ENCODE measurements at places on chromosomes 11 and 22. TPM values are rescaled to one million over a fixed set of nuclear protein-coding genes. Genes with fewer than 3 reads are reported as not detected.
A peak's percentile ranks its signal among the peaks of the same experiment; 100 is the strongest.

Gene CHEK1
- 21.2 TPM for polyA plus RNA-seq

DNA sequence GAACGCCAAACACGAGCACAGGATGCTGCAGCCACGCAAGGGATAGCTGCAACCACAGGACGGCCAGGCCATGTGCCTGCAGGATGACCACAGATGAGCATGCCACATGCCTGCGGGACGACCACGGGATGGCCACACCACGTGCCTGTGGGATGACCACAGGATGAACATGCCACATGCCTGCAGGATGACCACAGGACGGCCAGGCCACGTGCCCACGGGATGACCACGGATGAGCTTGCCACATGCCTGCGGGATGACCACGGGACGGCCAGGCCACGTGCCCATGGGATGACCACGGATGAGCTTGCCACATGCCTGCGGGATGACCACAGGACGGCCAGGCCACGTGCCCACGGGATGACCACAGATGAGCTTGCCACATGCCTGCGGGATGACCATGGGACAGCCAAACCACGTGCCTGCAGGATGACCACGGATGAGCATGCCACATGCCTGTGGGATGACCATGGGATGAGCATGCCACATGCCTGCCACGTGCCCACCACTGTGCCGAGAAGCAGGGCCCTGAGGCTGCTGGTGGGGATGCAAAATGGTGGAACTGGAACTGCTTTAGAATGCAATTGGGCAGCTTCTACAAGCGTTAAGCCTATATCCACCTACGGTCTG lies 12.8 kb upstream of the MOB2 start:
- no peak overlapping the region for H3K27ac ChIP-seq
- no peak overlapping the region for H3K4me3 ChIP-seq
- H3K4me1 ChIP-seq = peaks cover 14% of the 10 kb centered on the region
- no peak for DNase-seq
- H3K27me3 ChIP-seq = no peaks in the 10 kb centered on the region
- no peaks in the 10 kb centered on the region for H3K36me3 ChIP-seq

DNA sequence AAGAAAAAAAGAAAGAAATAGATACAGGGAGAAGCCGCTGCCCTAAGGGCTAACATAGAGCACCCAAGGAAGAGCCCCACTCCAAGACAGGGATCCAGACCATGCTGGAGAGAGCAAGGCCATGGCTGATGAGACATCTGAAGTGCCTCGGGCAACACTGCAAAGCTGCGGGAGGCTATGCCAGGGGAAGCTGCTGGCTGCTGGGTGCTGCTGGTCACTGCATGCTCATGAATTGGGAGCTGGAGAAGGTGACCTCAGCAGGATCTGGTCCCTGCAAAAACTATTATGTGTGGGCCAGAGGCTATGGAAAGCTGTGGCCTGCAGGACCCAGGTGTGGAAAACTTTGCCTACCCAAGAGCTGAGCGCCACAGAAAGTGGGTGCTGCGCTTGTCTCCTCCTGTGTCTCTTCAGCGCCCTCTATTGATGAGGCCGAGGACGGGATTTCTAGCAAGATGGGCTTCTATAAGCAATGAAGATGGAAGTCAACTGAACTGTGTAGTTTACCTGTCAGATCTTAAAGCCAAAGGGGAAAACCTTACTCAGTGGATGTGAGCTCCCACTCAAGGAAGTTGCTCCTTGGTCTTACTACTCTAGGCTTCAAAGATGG lies 17.3 kb upstream of the SLC29A2 start:
- no peaks in the 10 kb centered on the region for H3K4me1 ChIP-seq
- H3K36me3 ChIP-seq = no peaks in the 10 kb centered on the region

GRCh38 chr22:26643418-26644100 lies 13.8 kb upstream of the MIAT start:
- peaks cover 60% of the 10 kb centered on the region for H3K4me1 ChIP-seq
- no peak overlapping the region for H3K27ac ChIP-seq
- peaks cover 37% of the 10 kb centered on the region for H3K27me3 ChIP-seq
- H3K36me3 ChIP-seq = no peaks in the 10 kb centered on the region

DNA sequence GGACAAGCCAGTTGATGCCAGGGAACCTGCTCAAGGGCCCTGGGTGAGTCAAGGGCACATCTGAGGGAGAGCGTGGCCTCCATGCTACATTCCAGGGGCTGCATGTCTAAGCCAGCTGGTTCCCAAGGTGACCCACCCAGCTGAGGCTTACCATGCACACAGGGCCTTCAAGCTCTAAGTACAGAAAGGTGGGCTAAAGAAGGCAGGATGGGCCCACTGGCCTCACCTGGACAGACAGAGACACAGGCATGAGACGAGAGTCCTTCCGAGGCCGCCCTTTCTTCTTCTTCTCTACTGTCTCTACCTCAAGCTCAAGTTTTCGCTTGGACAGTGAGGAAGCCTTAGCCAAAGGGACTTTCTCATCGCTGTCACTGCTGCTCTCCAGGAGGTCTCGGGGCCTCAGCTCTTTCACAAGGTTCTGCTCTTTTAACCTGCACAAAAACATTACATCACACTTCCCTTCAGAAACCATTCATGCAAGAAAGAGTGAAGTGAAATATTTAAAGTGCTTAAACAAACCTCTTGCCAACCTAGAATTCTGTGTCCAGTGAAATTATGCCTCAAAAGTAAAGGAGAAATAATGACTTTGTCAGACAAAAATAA lies 69.9 kb downstream of the HIRA start:
- H3K4me1 ChIP-seq = no peaks in the 10 kb centered on the region
- H3K27me3 ChIP-seq = no peaks in the 10 kb centered on the region
- DNase-seq = no peak
- peaks cover 3% of the 10 kb centered on the region for H3K36me3 ChIP-seq
- H3K4me3 ChIP-seq = no peak overlapping the region

DNA sequence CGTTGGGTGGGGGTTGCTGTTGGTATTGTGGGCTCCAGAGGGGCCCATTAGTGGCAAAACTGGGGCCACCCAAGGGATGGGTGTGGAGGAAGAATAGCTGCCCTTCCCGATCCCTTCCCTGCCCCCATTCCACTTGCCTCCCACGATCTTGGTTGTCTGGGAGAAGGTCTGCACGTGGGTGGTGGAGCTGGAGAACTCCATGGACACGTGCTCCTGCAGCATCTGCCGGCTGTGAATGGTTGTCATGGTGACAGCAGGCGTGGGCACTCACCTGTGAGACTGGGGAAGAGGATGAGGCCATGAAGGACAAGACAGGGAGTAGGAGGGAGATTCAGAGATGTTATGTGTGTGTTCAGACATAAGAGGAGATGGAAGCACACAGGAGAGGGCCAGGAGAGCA lies 2.0 kb downstream of the IGSF22 start:
- H3K27ac ChIP-seq = no peak overlapping the region
- no peaks in the 10 kb centered on the region for H3K4me1 ChIP-seq
- no peak for DNase-seq

Gene PRAME
- not detected for polyA plus RNA-seq

Gene TRIM5
- polyA plus RNA-seq = 58.0 TPM

DNA sequence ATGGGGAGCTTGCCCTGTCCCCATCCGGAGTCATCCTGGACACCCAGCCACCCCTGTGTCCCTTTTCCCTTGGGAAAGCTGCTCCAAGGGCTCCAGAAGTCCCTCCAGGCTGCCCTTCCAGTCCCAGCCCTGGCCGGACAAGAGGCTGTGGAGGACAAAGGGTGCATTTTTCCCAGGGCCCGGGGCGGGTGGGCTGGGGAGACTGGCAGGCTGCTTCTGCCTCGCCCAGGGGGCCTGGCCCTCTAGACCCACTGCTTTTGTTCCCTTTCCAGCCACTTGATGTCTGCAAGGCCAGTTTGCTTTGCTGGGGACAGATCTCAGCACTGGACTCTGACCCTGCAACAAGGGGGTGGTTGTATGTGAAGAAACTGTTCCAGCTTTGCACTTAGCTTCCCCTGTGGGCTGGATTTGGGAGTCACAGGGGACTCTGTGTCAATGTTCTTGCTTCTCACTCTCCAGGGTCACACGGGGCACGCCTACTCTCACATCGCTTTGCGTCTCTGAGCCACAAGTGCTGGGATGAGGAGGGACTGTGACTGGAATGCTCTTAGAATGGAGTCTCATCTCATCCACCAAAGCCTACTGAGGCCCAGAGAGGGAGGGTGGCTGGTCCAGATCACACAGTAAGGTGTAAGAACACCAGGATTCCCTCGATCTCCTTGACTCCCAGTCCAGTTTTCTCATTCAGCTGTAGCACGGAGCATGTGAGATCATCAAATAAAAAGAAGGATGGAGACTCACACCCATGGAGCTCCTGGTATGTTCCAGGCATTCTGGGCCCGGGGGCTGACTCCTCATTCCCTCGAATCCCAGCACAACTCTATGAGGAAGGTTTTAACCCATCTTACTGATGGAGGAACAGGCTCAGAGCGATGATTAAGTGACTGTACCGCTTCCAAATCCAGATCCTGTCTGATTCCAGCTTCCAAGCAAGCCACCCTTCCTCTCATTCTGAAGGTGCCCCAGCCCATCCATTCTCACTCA lies 59.9 kb downstream of the FBXO7 start:
- H3K4me1 ChIP-seq = peaks cover 28% of the 10 kb centered on the region
- no peak overlapping the region for H3K4me3 ChIP-seq
- no peaks in the 10 kb centered on the region for H3K27me3 ChIP-seq
- peak overlapping the region; percentile 61 for H3K27ac ChIP-seq
- no peaks in the 10 kb centered on the region for H3K36me3 ChIP-seq

DNA sequence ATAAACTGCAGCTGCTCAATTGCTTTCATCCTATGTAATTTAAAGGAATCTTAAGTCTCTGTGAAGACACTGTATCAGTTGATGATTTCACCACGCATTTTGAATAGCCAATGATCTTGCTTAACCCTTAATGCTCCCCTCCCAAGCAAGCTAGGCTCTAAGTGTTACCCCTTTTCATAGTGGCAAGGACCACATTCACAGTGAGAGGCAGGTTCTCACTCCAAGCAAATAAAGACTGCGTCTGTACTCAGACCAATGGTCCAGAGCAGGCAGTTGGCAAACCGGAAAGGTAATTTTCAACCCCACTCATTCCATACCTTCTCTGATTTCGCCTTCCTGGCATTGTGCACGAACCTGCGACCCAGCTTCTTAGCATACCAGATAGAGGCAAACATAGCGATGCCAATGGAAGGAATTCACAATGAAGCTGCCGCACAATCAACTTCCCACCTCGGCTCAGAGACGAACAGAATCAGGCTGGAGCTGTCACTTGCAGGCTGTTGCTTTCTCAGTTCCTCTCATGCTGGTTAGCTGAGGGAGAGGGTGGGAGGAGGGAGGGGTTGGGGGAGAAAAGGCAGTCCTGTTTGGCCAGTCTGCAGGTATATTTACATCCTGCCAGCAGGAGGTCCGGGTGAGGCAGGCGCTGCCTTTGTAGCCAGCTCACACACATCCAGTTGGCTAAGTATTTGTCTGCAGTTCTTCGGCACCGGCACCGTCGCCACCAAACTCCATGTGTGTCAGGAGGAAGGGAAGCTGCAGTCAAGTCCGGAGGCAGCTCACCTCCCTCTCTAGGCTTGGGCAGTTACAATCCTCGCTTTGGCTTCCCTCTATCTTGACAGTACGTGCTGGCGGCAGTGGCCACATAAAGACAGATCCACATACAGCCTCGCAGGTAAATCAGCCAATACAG lies 1151.2 kb upstream of the CCDC90B start:
- H3K27ac ChIP-seq = no peak overlapping the region
- H3K4me3 ChIP-seq = no peak overlapping the region
- no peaks in the 10 kb centered on the region for H3K36me3 ChIP-seq
- no peaks in the 10 kb centered on the region for H3K4me1 ChIP-seq

GRCh38 chr11:96027021-96027420 lies 103.1 kb upstream of the MTMR2 start:
- H3K4me3 ChIP-seq = no peak overlapping the region
- no peaks in the 10 kb centered on the region for H3K27me3 ChIP-seq
- H3K36me3 ChIP-seq = no peaks in the 10 kb centered on the region
- H3K27ac ChIP-seq = no peak overlapping the region

DNA sequence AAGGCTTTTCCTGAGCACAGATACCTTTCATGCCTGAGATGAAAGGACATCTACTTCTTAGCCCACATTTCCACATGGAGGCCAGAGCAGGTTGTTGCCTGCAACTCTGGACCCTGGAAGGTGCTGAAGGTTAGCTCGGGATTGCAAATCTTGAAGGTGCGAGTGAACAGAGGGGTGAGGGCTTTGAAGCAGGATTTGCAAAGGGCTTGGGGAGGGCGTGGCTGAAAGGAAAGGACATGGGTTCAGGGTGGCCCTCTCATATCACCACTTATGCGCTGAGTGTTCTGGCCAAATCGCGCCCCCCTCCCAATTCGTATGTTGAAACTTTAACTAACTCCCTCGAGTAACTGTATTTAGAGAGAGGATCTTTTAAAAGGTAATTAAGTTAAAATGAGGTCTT lies 501.6 kb downstream of the MIAT start:
- no peaks in the 10 kb centered on the region for H3K27me3 ChIP-seq
- no peak for DNase-seq
- H3K4me3 ChIP-seq = no peak overlapping the region
- H3K4me1 ChIP-seq = peaks cover 3% of the 10 kb centered on the region
- H3K36me3 ChIP-seq = no peaks in the 10 kb centered on the region

- H3K27ac ChIP-seq = no peak overlapping the region
- H3K27me3 ChIP-seq = peaks cover 7% of the 10 kb centered on the region
- DNase-seq = no peak
- H3K4me3 ChIP-seq = no peak overlapping the region
Observed at GRCh38 chr11:296171-297050, 2.9 kb downstream of the IFITM5 start.

- peaks cover 14% of the 10 kb centered on the region for H3K4me1 ChIP-seq
- no peak overlapping the region for H3K27ac ChIP-seq
- H3K36me3 ChIP-seq = no peaks in the 10 kb centered on the region
- DNase-seq = no peak
- H3K27me3 ChIP-seq = no peaks in the 10 kb centered on the region
Observed at GRCh38 chr11:27420722-27421572, 51.6 kb downstream of the LGR4 start.

DNA sequence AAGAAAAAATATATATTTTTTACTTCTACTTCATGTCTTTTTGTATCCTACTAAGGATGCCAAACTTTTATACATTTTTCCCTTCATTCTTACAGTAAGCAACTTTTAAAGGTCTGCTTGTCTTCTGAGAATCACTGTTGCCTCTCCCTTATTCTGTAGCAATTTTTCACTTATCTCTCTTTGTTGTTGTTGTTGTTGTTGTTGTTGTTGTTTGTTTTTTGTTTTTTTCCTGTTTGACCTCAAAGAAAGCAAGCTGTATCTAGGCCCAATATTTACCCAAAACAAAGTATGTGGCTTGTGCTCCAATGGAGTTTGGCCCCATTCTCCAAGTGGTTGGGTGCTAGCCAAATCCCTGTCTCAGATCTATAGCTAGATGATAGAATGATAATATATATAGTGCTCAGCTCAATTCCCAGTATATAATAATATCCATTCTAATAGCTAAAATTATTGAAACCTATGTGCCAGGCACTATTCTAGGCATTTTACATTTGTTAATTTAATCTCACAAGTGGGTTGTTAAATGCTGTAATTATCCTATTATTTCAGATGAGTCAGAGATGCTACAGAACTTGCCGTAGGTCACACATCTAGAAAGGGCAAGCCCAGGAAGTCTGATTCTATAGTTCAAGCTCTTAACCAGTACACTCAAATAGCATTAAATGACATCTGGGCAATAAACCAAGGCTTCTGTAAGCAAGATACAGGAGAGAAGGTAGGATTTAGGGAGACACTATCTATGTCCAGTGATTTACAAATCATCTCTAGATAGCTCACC lies 205.1 kb upstream of the PITPNB start:
- H3K4me1 ChIP-seq = no peaks in the 10 kb centered on the region
- no peak for DNase-seq
- H3K4me3 ChIP-seq = no peak overlapping the region
- H3K36me3 ChIP-seq = no peaks in the 10 kb centered on the region
- H3K27me3 ChIP-seq = no peaks in the 10 kb centered on the region

Gene PHOX2A
- not detected for polyA plus RNA-seq

Gene CASP1
- 29.2 TPM for polyA plus RNA-seq

- peak overlapping the region; percentile 87 for H3K4me3 ChIP-seq
- DNase-seq = no peak
- H3K36me3 ChIP-seq = no peaks in the 10 kb centered on the region
- H3K27ac ChIP-seq = peak overlapping the region; percentile 83
Observed at GRCh38 chr11:78187366-78188285, 800 bp downstream of the KCTD21 start.

Measured in left lung (tissue), 14 donors.